Large intestine (tissue), 12 donors: ENCODE measurements at places on chromosomes 16 and 17. TPM values are rescaled to one million over a fixed set of nuclear protein-coding genes. Genes with fewer than 3 reads are reported as not detected.

DNA sequence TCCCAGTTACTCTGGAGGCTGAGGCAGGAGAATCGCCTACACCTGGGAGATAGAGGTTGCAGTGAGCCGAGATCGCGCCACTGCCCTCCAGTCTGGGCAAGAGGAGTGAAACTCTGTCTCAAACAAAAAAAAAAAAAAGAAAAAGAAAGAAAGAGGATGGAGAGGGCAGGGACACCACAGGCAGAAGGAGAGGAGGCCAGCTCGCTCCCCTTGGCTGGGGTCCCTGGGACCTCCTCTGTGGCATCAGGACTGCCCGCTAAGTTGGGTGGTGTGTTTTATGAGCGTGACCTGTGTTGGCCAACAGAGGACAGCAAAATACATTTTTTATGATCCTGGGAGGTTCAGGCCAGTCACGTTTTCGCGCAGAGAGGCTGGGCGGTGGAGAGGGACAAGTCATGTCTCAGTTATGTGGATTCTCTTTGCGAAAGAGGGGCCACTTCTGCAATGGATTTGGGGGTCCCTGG is 229.6 kb downstream of the MRTFB start:
- H3K4me1 ChIP-seq: peaks cover 12% of the 10 kb centered on the region
- DNase-seq: peak; percentile 46
- no peaks in the 10 kb centered on the region for H3K36me3 ChIP-seq

GRCh38 chr17:50185631-50186471 is 15.6 kb downstream of the COL1A1 start:
- H3K4me1 ChIP-seq: no peaks in the 10 kb centered on the region
- no peak overlapping the region for H3K27ac ChIP-seq

GRCh38 chr16:57358527-57359095 is at the start of gene CCL22:
Gene CCL22, plus strand, starts transcription at chr16:57358783. Its CDS starts 34 bp downstream, at chr16:57358817.
- H3K27me3 ChIP-seq: no peaks in the 10 kb centered on the region
- no peak within 1 kb of the TSS for H3K4me3 ChIP-seq
- H3K4me1 ChIP-seq: no peaks in the 10 kb centered on the region

DNA sequence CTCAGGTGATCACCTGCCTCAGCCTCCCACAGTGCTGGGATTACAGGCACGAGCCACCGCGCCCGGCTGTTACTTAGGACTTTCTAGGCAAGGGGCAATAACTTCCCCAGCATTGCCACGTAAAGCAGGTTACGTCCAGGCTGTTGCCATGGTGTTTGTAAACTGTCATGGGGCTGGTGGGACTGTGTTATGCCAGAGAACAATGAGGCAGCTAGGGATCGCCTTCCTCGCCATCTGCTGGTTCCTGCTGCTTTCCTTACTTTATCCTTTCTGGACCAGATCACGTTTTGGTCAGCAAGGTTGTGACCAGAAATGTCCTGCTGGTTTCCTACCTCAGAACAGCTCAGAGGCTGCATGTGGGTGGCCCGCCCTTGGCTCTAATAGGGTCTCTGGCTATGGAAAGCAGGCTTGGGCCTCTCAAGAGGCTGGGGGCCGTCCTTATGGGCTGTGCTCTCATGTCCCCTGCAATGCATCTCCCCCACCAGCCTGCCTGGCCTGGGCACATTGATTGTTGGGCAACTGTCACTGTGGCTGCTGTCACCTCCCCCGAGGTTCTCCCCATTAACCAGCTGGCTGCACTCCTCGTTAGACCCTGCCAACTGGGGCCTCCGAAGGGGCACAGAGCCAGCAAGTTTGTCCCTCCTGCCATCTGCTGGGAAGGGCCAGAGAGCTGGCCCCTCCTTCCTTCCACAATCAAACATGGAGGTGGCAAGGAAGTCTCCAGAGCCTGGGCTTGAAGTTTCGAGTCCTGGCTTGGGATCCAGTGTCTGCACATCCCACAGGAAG is 28.2 kb upstream of the ZC3H18 start:
- H3K4me1 ChIP-seq: peaks cover 12% of the 10 kb centered on the region
- no peak for DNase-seq
- H3K4me3 ChIP-seq: no peak overlapping the region
- peaks cover 27% of the 10 kb centered on the region for H3K27me3 ChIP-seq

DNA sequence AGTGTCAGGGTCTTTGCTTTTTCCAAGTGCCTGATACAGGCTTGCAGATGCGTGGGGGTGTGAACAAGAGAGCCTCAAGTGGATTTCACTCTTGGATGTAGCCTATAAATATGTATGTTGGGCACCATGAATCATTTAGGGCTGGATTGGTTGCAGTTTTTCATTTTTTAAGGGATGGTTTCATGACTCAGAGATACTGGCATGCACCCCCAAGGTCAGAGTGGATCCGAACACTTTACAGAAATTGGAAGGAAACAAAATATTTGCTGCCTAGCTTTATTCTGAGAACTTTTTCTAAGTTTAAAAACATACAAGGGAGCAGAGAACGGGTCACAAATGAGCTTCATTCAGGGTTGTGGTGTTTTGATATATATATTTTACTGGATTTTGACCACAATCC is 436.8 kb upstream of the ERCC4 start:
- no peak overlapping the region for H3K4me3 ChIP-seq
- H3K27me3 ChIP-seq: no peaks in the 10 kb centered on the region
- no peak for DNase-seq
- no peaks in the 10 kb centered on the region for H3K4me1 ChIP-seq
- H3K27ac ChIP-seq: no peak overlapping the region
- no peaks in the 10 kb centered on the region for H3K36me3 ChIP-seq

- H3K4me1 ChIP-seq: peaks cover 1% of the 10 kb centered on the region
- DNase-seq: no peak
- H3K4me3 ChIP-seq: no peak overlapping the region
These were observed 3.9 kb upstream of the NT5C start for GRCh38 chr17:75135452-75135851.

- no peaks in the 10 kb centered on the region for H3K27me3 ChIP-seq
- H3K36me3 ChIP-seq: peaks cover 21% of the 10 kb centered on the region
- H3K4me1 ChIP-seq: no peaks in the 10 kb centered on the region
- H3K4me3 ChIP-seq: no peak overlapping the region
- H3K27ac ChIP-seq: no peak overlapping the region
These were observed 8.6 kb downstream of the PDP2 start for GRCh38 chr16:66888647-66889615.

- H3K27me3 ChIP-seq: no peaks in the 10 kb centered on the region
- no peaks in the 10 kb centered on the region for H3K36me3 ChIP-seq
- H3K27ac ChIP-seq: no peak overlapping the region
- no peak for DNase-seq
- H3K4me1 ChIP-seq: no peaks in the 10 kb centered on the region
These were observed 78.4 kb downstream of the RPH3AL start for GRCh38 chr17:273981-274832.

DNA sequence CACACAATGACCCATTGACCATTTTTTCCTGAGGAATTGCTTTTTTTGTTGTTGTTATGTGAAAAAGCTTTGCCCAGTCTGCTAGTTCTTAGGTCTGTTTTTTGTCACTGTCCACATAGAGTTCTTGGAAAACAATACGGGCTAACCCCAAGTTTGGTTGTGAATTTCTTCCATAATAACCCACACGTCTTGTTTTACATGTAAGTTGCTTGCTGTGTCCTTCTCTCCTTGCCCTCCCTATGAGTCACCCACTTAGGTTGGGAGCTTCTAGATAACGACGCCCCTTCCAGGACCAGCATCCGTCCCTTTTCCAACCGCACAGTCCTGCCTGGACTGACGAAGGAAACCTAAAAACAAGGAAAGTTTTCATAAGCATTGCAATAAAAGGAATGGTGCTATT is 175.3 kb upstream of the HS3ST3A1 start:
- DNase-seq: no peak
- no peak overlapping the region for H3K27ac ChIP-seq

- H3K36me3 ChIP-seq: no peaks in the 10 kb centered on the region
- DNase-seq: no peak
- no peaks in the 10 kb centered on the region for H3K4me1 ChIP-seq
These were observed 10.2 kb downstream of the RAB11FIP4 start for GRCh38 chr17:31401456-31402254.

GRCh38 chr16:12000032-12000431 is 23.5 kb downstream of the SNX29 start:
- H3K4me3 ChIP-seq: no peak overlapping the region
- DNase-seq: no peak

DNA sequence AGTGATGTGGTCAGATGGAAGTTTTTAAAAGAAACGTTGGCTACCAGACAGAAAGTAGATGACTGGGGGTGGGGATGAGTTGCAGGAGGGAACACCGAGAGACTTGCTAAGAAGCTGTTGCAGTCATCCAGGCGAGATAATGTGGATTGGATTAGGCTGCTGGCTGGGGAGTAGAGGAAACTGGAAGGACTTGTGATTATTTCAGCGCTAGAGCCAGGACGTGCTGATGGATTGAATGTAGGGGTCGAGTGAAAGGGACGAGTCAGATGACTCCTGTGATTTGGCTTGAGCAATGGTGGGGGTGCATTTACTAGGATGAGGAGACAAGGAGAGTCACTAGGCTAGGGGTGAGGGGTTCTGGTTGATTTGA is 88.5 kb downstream of the CLEC16A start:
- H3K4me1 ChIP-seq: no peaks in the 10 kb centered on the region
- H3K36me3 ChIP-seq: peaks cover 28% of the 10 kb centered on the region
- no peaks in the 10 kb centered on the region for H3K27me3 ChIP-seq

GRCh38 chr16:59601452-59601851 is 867.3 kb upstream of the GOT2 start:
- H3K36me3 ChIP-seq: no peaks in the 10 kb centered on the region
- no peaks in the 10 kb centered on the region for H3K27me3 ChIP-seq
- no peak for DNase-seq
- H3K27ac ChIP-seq: no peak overlapping the region

GRCh38 chr16:56108056-56108471 is 83.2 kb upstream of the GNAO1 start:
- H3K27me3 ChIP-seq: no peaks in the 10 kb centered on the region
- H3K36me3 ChIP-seq: no peaks in the 10 kb centered on the region
- H3K27ac ChIP-seq: no peak overlapping the region
- DNase-seq: no peak

- H3K27ac ChIP-seq: no peak overlapping the region
- H3K4me1 ChIP-seq: peaks cover 27% of the 10 kb centered on the region
- no peaks in the 10 kb centered on the region for H3K27me3 ChIP-seq
- DNase-seq: no peak
These were observed 5.5 kb upstream of the ACSF2 start for GRCh38 chr17:50420419-50421112.

DNA sequence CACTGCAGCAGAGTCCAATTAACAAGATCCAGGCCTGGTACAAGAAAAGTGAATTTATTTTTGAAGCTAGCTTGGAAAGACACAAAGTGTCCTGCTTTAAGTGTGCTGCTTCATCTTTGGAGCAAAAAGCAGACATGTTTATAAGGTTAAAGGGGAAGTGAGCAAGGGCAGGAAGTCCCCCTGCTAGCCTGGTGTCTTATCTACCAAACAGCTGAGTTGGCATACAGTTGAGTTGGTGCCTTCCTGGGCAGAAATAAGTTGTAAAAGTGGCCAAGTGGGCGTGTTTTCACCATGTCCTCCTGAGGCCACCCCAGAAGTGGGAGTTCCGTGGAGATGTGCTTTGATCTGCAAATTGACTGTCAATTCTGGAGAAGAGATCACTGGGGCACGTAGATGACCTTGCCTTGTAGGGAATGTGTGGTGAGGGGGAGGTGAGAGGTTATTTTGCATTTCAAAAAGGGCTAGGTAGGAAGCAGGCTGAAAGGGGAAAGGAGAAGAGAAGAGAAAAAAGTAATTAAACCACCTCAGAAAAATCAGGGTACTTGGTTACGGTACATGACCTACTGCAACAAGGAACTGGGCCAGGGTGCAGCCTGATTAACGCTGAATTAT is 38.3 kb upstream of the HSBP1 start:
- H3K27me3 ChIP-seq: no peaks in the 10 kb centered on the region
- H3K27ac ChIP-seq: no peak overlapping the region
- H3K36me3 ChIP-seq: no peaks in the 10 kb centered on the region
- DNase-seq: no peak
- no peak overlapping the region for H3K4me3 ChIP-seq
- H3K4me1 ChIP-seq: no peaks in the 10 kb centered on the region

GRCh38 chr17:77542551-77543490 is 402.1 kb downstream of the SEC14L1 start:
- H3K27ac ChIP-seq: no peak overlapping the region
- H3K4me3 ChIP-seq: no peak overlapping the region
- DNase-seq: peak; percentile 59
- H3K27me3 ChIP-seq: peaks cover 37% of the 10 kb centered on the region

GRCh38 chr16:47925811-47926460 is 229.9 kb downstream of the ABCC12 start:
- no peaks in the 10 kb centered on the region for H3K27me3 ChIP-seq
- no peak overlapping the region for H3K27ac ChIP-seq
- no peaks in the 10 kb centered on the region for H3K4me1 ChIP-seq

DNA sequence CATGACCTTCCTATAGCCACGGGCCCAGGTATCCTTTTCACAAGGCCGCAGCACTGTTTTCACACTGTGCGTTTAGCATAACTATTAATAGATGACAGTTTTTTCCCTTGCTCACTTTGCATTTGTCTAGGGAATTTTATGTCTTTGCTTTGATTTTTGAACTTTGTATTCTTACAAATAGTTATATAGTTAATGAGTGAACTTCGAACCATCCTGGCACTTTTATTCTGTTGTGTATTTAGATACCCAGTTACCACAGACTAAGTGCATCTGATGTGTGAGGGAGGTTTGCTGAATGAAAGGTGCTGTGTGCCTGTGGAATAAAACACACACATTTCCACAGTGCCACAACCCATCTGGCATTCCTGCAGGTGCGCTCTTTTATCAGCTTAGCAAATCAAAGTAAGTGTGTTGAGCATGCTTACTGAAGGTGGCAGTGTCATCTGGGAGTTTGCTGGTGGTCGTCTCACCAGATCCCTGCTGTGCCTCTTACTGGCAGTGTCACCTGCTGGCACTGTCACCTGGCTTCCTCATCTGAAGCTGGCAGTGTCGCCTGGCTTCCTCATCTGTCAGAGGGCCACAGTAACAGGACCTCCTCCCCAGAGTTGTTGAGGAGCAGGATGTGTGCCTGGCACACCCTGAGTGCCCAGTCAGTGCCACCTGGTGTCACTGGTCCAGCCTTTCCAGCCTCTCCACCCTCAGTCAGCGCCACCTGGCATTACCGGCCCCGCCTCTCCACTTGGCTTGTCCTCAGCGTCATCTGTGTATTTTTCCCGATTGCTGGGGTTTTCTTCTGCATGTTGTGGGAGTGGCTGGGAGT is 37.6 kb downstream of the USP10 start:
- H3K4me3 ChIP-seq: no peak overlapping the region
- no peaks in the 10 kb centered on the region for H3K27me3 ChIP-seq
- H3K36me3 ChIP-seq: peaks cover 31% of the 10 kb centered on the region
- peaks cover 40% of the 10 kb centered on the region for H3K4me1 ChIP-seq
- DNase-seq: peak; percentile 67

Gene SMPD3
- polyA plus RNA-seq: 49.4 TPM

Gene PDILT
- not detected for polyA plus RNA-seq

Gene PRSS36
- polyA plus RNA-seq: 2.0 TPM

Gene ABI3
- polyA plus RNA-seq: 9.3 TPM

Gene YPEL2
- 15.3 TPM for polyA plus RNA-seq

Gene KRTAP4-3
- not detected for polyA plus RNA-seq

Gene LHX1
- not detected for polyA plus RNA-seq

Gene ICAM2
- 15.1 TPM for polyA plus RNA-seq

Gene OR2C1
- 0.31 TPM for polyA plus RNA-seq
